ENCODE measurements at places on chromosomes 16 and 17. TPM values are rescaled to one million over a fixed set of nuclear protein-coding genes. Genes with fewer than 3 reads are reported as not detected.

DNA sequence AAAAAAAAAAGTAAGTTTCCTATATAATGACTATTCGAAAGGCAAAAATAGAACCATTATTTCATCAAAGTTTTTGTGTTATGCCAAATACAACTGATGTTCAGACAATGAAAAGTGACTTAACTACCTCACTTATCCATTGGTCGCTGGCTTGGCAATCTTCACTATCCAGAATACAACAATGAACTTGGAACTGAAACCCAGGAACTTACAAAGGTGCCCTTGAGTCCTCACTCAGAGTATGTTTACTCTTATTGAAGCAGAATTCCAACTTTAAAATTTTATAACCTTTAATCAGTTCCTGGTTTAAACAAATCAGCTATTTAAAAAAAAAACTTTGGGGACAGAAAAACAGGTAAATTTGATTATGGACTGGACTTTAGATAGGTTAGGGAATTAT, 34.1 kb downstream of the HELZ start:
- DNase-seq: no peak

Gene FLII
- total RNA-seq: 257 TPM

Gene RAB37
- not detected for total RNA-seq

GRCh38 chr16:57901480-57902069, 69.4 kb downstream of the CNGB1 start:
- DNase-seq: no peak

Gene ODAD4
- total RNA-seq: 1.1 TPM

DNA sequence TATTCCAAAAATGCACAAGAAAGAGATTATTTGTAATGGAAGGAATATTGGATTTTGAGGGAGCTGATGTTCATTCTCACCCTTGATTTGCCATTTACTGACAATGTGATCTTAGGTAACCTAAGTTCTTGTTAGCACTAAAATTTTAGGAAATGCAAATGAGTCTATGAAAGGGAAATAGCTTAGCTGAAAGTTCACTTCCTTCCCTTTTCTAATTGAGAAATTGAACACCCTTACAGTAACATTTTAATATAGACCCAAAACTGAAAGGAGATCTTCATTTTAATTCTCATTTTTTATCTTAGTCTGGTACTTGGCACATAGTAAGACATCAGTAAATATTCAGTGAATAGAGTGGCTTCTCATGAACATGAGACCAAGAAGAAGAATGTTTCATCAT, 10.9 kb upstream of the WSB1 start:
- DNase-seq: no peak

DNA sequence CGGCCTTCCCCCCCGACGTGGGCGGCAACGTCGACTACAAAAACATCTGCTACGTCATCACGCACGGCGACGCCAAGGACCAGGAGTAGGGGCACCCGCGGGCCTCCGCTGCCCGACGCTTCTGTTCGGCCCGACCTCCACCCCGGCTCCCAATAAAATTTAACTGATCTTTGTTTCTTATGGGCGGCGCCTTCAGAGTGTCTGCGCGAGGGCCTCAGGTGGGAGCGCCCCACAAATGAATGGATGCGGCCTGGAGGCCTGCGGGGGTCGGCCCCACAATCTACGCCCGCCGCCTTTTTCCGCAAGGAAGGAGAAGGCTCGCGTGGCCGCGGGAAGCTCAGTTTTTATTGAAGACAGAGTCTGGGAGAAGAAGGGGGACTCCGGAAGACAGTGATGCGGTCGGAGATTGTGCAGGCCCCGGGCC, 3.2 kb downstream of the MYL11 start:
- DNase-seq: peak; percentile 78

Gene DPEP1
- 0.22 TPM for total RNA-seq

DNA sequence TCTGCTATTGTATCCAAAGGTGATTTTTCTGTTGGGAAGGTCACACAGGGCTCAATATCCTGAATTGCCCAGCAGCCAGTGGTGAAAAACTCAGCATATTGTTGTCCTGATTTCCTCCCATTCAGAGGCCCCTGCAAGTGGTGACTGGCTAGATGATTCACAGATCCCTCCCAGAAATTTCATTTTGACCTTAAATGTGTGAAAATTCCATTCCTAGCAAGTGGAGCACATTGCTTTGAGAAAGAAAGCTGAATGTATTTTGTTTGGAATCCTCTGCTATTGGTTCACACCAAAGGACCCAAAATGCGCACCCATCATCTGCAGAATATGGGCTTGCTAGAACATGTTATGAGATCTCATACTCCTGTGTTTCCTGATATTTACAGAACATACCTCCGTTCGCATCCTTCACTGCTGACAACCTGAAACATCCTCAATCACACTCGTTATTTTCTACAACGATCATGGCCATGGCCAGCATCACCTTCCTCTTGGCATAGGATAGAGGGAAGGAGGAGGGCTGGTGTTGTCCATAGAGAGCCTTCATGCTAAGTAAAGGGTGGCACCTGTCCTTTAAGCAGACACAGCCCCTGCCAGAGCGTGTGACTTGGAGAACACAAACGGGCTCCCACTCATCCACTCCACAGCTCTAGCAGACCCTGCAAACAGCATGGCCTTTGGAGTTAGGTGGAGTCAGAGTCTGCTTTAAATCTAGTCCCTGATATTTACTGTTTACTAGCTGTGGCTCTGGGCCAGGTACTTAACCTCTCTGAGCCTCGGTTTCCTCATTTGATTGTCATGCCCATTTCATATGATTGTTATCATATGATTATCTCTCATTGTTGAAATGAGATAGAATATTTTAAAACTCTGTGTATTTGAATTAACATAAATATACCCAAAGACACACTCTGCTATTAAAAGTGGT, 30.4 kb upstream of the NFAT5 start:
- DNase-seq: peak; percentile 46
